IPS-NIHi11 (cell line): ENCODE measurements at places on chromosomes 4 and X.
A peak's percentile ranks its signal among the peaks of the same experiment; 100 is the strongest.

GRCh38 chr4:41613386-41613785, 75.4 kb downstream of the LIMCH1 start:
- DNase-seq = peak; percentile 41

DNA sequence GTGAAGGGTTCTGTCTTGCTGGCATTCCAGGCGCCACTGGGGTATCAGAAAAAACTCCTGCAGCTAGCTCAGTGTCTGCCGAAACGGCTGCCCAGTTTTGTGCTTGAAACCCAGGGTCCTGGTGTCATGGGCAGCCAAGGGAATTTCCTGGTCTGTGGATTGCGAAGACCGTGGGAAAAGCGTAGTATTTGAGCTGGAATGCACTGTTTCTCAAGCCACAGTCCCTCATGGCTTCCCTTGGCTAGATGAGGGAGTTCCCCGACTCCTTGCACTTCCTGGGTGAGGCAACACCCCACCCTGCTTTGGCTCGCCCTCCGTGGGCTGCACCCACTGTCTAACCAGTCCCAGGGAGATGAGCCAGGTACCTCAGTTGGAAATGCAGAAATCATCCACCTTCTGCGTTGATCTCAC, 40.1 kb downstream of the NOP14 start:
- no peak for DNase-seq

- DNase-seq = no peak
Observed at GRCh38 chr4:158254292-158254691, 44.0 kb downstream of the TMEM144 start.

- DNase-seq = no peak
Observed at GRCh38 chr4:138627096-138627495, 384.9 kb upstream of the SLC7A11 start.

- no peak for DNase-seq
Observed at GRCh38 chrX:19639813-19640462, 124.6 kb upstream of the MAP3K15 start.
